ENCODE measurements at places on chromosomes 2 and 18. TPM values are rescaled to one million over a fixed set of nuclear protein-coding genes. Genes with fewer than 3 reads are reported as not detected.
A peak's percentile ranks its signal among the peaks of the same experiment; 100 is the strongest.

The ADD2 gene
- 4.1 TPM for total RNA-seq

The ABCG8 gene
- not detected for total RNA-seq

The GPR55 gene
- not detected for total RNA-seq

The MAP3K19 gene
- not detected for total RNA-seq

The CAVIN2 gene
- 50.3 TPM for total RNA-seq

The MYOM1 gene
- 852 TPM for total RNA-seq

DNA sequence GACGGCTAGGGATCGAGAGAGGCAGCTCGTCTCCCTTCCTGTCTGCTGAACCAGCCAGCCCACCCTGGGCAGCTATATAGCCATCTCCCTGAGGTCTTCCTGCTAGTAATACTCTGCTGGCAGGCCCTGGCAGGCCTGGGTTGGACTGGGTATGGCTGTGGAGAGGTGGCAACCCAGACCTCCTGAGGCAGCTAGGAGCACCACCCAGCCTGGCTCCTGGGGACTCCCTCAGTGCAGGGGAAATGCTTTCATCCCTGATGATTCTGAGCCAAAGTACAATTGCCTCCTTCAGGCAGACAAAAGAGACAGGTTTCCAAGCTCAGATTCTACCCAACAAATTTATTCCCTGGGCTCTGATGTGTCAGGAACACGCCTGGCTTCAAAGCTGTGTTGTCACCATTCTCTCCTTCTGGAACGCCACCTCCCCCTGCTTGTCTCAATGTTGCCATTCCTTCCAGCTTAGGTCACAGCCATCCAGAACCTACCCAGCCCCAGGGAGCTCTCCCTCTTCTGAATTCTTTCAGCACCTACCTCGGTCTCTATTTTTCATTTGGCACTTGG is 4.7 kb upstream of the DNAJB2 start:
- peak; percentile 54 for DNase-seq

DNA sequence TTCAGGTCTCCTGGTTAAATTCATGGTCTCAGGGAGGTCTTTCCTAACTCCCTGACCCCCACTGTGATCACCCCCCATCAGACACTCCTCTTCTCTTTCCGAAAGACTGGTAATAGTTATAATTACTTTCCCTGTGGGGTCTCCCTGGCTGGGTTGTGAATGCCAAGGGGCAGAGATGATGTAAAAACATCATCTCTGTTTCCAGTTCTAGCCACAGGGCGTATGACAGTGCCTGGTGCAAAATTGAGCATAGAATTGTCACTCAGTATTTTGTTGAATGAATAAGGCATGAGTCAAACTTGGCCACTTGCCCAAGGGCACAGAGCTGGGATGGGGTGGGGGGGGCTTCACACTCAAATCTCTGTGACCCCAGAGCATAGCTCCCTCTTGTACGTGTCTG is 65.2 kb downstream of the LTBP1 start:
- no peak for DNase-seq

- no peak for DNase-seq
Observed at GRCh38 chr2:216721141-216721540, 25.8 kb upstream of the IGFBP5 start.

DNA sequence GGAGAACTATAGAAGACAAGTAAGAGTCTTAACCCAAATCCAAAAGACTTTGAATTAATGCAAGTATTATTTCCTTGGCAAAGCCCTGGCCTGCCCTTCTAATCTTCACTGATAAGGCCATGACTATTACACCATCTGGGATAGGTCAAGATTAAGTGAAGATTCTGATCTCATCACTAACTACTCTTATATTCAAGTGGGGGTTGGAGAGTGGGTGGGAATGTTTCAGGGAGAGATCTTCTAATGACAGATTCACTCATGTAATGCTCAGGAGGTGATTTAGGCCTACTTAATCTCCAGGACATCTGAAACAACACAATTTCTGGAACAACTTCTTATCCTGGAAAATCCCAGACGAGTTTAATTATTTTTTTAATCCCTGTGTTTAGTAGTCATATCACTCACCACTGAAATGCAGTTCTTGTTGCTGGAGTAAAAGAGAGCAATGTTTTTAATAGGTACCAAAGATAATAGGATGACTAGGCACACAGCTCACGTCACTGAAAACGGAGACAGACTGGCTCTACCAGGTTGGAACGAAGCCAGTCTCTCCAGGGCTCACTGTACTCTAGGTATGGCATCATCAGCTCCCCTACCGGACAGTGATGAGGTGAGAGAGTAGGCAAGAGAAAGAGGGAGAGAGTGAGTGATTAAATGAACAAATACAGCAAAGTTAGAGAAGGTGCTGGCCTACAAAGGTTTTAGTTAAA is 133.1 kb downstream of the NCKAP5 start:
- peak; percentile 85 for DNase-seq

GRCh38 chr2:198930170-198930569 is 527.6 kb downstream of the SATB2 start:
- no peak for DNase-seq

The EVX2 gene
- not detected for total RNA-seq

DNA sequence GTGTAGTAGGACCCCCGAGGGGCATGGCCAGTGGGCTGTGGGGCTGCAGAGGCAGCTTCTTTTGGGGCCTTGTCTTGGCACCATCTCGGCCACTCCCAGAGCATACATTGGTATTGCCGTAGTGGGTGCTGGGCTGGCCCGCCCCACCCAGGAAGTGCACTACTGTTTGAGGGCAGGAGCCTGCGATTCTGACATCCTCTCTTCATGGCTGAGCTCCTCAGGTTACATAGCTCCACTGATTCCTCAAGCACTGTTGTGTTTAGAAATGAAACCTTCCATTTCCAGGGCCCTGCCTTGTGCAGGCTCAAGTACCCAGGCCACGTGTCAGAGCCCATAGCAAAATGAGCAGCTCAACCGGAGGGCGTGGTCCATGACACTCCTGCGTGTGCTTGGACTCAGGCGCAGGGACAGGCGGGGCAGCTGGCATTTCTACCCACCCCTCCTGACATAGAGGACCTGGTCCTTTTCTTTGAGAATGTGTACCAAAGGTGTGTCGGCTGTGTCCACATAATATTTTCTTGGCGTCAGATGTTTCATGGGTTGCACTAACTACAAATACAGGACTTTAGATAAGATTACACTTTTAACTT is 67.9 kb downstream of the DGKD start:
- no peak for DNase-seq

DNA sequence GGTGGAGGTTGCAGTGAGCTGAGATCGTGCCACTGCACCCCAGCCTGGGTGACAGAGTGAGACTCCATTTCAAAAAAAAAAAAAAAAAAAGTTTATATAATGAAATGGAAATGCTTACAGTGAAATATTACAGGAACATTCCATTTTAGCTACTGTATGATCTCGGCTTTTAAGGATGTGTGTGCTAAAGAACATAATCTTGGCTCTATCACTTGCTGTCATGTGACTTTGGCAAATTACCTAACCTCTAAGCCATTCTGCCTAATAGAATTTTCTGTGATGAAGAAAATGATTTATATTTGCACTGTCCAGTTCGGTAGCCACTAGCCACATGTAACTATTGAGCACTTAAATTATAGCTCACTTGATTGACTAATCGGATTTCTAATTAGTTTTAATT is 36.3 kb downstream of the SMAD4 start:
- DNase-seq: no peak

The ACTG2 gene
- 10.5 TPM for total RNA-seq

DNA sequence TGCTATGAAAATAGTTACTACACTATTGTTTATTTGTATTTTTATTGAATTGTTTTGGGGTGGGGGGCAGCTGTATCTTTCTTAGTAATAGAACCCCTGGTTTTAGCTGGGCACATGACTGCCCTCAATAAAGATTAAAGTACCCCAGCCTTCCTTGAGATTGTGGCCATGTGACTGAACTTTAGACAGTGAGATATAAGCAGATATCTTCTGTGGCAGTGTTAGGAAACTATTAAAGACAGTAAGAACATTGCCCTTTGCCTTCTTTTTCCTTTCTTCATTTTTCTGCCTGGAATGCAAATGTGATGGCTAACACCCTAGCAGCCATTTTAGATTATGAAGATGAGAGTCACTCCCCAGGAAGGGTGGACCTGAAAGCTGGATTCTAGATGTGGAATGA is 47.9 kb upstream of the AKAIN1 start:
- DNase-seq: no peak

The KATNAL2 gene
- total RNA-seq: 2.0 TPM

- no peak for DNase-seq
Observed at GRCh38 chr2:148702475-148702874, 57.9 kb downstream of the EPC2 start.

GRCh38 chr18:48589797-48590519 is 51.1 kb downstream of the CTIF start:
- DNase-seq: peak; percentile 83

DNA sequence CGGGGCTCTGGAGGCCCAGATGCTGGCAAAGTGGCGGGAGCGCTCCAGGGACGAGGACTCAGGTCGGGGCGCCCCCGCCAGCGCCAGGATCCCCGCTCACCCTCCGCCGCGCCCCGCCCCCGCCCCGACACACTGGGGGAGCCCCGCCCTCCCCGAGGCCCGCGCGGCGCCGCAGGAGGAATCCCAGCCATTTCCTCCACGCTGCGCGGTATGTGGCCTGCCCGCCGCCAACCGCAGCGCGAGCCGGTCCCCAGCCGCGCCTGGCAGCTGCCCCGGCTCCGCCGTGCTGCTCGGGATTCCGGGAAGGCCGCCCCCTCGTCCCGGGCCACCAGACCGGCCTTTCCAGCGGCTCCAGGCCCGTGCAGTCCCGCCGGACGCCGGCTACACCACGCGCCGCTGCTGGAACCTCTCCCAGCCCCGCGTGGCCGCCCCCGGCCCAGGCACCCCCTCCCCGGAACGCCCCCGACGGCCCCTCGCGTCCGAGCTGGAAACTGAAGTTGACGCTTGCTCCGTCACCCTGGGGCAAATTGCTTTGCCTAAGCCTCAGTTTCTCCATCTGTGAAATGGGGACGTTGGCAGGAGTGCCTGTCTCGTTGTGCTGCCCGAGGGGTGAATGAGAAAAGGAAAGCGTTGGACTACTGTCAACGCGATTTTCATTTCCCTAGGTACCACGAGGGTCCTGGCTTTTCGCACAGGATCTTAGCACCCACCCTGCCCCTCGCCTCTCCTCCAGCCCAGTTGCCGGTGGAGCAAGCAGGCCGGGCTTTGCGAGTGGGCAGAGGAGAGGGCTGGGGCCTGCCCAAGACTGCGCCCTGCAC is 53.6 kb downstream of the PKDCC start:
- DNase-seq: peak; percentile 80

The CPO gene
- total RNA-seq: 0.28 TPM

DNA sequence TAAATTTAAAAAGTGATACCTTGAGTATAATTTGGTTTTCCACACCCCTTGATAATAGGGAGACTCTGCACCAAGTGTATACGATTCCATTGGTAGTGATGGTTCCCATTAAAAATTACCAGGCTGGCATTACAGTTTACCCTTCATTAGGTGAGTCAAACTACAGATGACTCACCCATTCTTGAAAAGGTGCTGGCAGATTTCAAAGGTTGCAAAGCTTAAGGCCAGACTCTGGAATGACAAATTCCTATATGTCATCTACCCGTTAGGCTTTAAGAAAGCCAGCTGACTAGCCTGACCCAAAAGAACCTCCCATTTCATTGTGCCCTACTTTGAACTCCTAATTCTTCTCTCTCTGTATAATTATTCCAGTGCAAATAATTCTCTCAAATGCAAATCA is 124.4 kb downstream of the LRRTM4 start:
- DNase-seq: no peak

The C1QL2 gene
- not detected for total RNA-seq

DNA sequence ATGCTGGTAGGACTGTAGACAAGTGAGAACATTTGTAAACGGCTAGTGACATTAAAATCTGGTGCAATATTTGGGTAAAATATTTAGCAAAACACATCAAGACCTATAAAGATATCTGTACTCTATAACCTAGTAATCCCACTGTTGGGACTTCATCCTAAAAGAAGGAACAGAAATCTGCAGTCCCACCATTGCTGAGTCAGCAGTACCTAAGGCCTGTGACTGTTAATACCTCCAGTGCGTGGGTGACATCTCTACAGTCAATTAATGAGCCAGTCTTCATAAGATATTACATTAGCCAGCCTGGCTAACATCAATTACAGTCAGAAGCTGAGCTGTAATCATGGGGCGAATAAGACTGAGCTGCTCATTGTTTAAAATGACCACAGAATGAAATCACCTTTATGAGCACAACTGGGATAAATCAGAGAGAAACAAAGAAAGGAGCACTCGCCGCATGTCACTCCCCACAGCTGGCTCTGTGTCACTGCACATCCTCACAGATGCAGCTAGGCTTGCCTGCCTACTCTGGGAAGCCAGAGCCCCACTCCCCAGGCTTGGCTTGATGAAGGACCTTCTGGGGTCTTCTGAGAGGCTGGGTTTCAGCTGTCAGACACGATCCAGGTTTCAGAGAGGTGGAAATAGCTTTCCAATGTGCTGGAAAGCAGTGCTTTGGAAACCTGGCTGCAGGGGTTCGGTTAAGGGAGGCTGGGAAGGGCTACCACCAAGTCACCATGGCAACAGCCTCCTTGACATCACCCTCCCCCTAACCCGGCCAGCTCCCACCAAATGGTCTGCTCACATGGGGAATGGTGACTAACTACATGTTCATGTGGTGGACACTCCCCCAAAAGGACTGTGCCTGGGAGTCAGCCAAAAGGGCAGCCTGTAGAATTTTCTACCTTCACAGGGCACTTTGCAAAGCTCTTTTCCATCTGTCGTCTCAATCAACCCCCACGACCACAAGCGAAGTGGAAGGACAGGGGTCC is 145.0 kb downstream of the ZBTB7C start:
- no peak for DNase-seq

DNA sequence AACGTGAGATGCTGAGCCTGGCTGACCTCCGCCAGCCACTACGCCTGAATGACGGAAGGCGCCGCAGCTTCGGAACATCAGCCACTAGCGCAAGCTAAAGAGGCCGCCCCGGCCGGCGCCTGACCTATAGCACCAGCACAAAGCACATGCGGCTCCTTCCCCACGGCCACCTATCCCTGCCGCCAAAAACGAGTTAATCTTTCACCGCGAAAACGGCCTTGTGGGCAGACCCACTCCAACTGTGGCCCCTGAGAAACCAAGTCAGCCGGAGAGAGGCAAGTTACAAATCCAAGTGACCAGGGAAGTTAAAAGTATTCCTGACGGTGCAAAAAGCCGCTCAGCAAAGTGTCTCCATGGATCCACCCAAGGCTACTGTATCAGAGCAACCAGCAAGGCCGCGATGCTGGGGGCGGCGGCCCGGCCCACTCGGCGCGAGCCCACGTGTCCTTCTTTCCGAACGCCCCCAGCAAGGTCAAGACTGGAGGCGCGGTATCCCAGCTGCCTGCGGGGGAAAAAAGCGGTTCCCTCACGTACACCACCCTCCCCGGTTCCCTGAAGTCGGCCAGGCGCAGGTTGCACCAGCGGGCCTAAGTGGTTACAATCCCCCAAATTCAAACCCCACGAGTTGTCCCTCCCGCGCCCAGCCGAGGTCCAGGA is 575 bp downstream of the HSPD1 start:
- DNase-seq: peak; percentile 77

DNA sequence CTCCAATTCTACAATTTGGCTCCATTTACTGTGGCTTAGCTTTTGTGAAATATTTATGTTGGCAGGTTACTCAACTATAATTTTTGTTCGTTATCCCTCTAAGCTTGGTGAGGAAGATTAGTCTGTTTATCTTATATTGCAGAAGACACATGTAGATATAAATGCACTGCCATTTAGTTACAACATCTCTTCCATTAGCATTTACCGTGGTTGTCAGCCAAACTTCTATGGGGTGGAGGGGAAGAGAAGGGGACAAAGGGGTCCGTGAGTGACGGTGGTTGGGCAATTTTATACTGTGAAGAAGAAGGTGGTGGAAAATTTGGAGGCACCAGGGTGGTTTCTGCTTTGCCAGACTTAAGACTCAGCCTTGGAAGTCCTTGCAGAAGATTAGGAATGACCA is 117.6 kb upstream of the CXCR4 start:
- no peak for DNase-seq

- DNase-seq: no peak
Observed at GRCh38 chr18:23994361-23994902, 20.1 kb upstream of the TTC39C start.

Measured in heart left ventricle (tissue), 16 donors.